ENCODE measurements at places on chromosomes 5 and 9. TPM values are rescaled to one million over a fixed set of nuclear protein-coding genes. Genes with fewer than 3 reads are reported as not detected.

OLFML2A gene
- total RNA-seq, result 47.8 TPM

SPINK4 gene
- total RNA-seq, result not detected

HCN1 gene
- not detected for total RNA-seq

GABRB2 gene
- total RNA-seq, result not detected

SGCD gene
- 1.6 TPM for total RNA-seq

CD74 gene
- 0.37 TPM for total RNA-seq

AHRR gene
- total RNA-seq, result 26.4 TPM

NIM1K gene
- 4.0 TPM for total RNA-seq

PSAT1 gene
- 42.0 TPM for total RNA-seq

PDCD1LG2 gene
- total RNA-seq, result 8.2 TPM

PDZD2 gene
- 0.73 TPM for total RNA-seq

SLC45A2 gene
- 0.20 TPM for total RNA-seq

HMMR gene
- 60.4 TPM for total RNA-seq

OTULINL gene
- 0.37 TPM for total RNA-seq

PLAC8L1 gene
- total RNA-seq, result 0.20 TPM

C9orf153 gene
- 0.20 TPM for total RNA-seq

HTR4 gene
- not detected for total RNA-seq

LECT2 gene
- total RNA-seq, result not detected

PAPPA gene
- 26.8 TPM for total RNA-seq

SLC2A6 gene
- 22.4 TPM for total RNA-seq

DROSHA gene
- total RNA-seq, result 33.8 TPM

BAAT gene
- under 0.01 TPM for total RNA-seq

FBN2 gene
- total RNA-seq, result 96.6 TPM
